Occipital lobe (tissue), 3 donors: ENCODE measurements at places on chromosomes 13 and 19.

- peak; percentile 49 for DNase-seq
These were observed 6.9 kb downstream of the PEAK3 start for GRCh38 chr19:2274931-2275535.

GRCh38 chr19:17020823-17021222 is 5.8 kb downstream of the CPAMD8 start:
- no peak for DNase-seq

- no peak for DNase-seq
These were observed 5.7 kb upstream of the FOXO1 start for GRCh38 chr13:40671956-40672764.

DNA sequence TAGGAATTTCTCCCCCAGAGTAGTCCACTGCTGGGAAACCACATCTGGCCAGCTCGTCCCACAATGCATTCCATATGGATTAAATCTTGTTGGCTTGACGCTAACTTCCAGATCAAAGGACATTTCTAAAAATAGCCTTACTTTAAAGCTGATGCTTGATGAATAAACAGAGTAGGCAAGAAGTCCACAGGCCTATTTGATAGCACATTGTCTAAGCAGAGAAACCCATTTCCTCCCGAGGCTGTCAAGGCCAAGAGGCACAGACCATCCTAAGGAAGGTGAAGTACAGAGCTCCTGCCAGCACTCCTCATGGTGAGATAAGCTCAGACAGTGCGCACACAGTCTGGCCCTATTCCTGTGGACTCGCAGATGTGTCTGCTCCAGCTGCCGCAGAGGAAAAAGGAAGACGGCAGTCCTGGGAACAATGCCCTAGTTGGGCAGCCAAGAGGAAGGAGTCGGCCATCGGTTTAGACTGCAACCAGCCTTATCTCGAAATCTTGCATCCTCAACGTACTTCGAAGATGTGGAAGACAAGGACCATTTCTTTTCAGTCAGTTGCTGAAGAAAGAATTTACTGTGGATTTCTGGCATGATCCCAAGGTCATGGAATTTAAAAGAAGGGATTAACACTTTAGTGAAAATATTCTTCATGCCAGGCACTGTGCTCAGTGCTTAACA is 156.8 kb downstream of the RGCC start:
- no peak for DNase-seq

- DNase-seq = no peak
These were observed 6.4 kb downstream of the ANGPTL4 start for GRCh38 chr19:8370176-8371010.

- no peak for DNase-seq
These were observed at the start of gene CNN2 for GRCh38 chr19:1025960-1026782. TSS of gene CNN2 (plus strand) at chr19:1026608. CDS start at chr19:1026662, 54 bp downstream.

- no peak for DNase-seq
These were observed 713.0 kb upstream of the PCDH9 start for GRCh38 chr13:67943116-67943515.

DNA sequence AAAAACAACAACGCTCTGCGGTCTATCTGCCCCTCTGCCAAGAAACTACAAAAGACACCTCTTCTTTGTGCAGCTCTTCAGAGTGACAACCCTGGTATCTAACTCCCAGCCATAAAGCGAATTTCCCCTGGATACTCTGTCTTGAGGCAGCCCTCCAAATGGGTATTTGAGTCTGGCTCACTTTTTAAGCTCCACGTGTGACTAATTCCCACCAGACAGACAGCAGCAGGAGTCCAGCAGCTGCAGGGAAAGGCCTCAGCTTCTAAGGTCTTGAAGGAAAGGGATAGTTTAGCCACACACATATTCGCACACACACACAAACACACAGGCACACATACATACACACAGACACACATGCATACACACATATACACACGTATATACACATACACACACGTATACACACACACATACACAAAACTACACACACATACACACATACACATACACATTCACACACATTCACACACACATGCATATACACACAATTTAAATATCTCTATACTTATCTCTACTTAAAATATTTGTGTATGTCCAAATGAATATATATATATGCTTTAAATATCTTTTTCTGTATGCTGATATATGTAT is 188.8 kb downstream of the TSHZ3 start:
- DNase-seq = no peak

GRCh38 chr13:102441085-102441484 is 39.2 kb upstream of the FGF14 start:
- no peak for DNase-seq

DNA sequence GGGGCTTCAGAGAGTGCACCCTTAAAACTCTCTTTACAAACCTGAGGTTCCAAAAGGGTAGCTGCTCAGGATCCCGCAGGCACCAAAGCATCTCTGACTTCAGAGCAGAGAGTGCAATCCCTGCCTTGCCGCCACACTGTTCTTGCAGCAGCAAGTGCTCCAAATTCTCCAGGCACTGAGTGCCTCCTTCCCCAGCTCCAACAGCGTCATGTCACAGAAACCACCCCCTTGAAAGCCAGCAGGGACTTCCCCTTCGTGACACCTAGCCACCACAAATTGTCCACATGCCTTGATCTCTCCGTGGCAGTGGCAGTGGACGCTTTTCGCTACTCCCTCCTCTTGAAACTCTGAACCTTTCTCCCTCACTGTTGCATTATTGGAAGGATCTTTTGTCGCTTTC is 39.9 kb downstream of the MBNL2 start:
- no peak for DNase-seq

- DNase-seq = no peak
These were observed 322.8 kb downstream of the UQCRFS1 start for GRCh38 chr19:28889941-28890670.

- DNase-seq = no peak
These were observed 4.0 kb downstream of the MAG start for GRCh38 chr19:35295792-35296462.

GRCh38 chr13:80203496-80203895 is 137.4 kb downstream of the SPRY2 start:
- no peak for DNase-seq

- no peak for DNase-seq
These were observed 23.1 kb upstream of the COG3 start for GRCh38 chr13:45441633-45442032.

DNA sequence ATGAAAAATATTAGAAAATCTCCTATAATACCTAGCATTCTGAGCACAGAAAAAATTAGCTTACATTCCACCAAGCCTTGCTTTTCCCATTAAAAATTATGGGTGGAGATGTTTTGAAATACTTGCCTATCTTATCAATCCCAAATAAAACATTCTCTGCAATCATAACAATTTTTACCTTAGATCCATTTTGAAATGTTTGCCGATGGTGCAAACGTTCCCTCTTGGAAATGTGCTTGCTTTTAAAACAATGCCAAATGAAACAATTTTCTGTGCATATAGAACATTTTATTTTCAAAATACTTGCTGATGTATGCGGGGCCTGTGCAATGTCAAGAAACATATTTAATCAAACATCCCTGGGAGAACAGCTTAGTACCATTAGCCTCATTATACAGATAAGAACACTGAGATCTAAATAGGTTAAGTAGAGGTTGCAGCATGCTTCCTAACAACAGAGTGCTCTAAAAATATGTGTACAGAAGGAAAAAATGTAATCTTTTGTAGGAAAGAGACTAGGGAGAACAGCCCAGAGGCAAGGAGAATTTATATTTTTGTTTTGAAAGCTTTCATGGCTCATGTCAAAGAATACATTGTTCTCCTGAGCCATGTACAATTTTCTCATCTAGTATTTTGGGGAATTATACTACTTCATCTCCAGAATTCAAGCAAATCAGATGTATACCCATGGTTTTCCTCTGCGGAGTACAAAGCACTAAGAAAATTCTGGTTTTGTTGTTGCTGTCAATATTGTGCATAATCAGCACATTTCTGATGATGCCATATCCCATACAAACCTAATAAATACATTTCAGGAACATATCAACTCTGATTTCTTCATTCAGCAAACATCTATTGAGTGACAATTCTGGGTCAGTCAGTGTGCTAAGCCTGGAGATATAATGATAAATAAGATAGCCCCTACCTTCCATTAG is 25.9 kb upstream of the FNDC3A start:
- no peak for DNase-seq

DNA sequence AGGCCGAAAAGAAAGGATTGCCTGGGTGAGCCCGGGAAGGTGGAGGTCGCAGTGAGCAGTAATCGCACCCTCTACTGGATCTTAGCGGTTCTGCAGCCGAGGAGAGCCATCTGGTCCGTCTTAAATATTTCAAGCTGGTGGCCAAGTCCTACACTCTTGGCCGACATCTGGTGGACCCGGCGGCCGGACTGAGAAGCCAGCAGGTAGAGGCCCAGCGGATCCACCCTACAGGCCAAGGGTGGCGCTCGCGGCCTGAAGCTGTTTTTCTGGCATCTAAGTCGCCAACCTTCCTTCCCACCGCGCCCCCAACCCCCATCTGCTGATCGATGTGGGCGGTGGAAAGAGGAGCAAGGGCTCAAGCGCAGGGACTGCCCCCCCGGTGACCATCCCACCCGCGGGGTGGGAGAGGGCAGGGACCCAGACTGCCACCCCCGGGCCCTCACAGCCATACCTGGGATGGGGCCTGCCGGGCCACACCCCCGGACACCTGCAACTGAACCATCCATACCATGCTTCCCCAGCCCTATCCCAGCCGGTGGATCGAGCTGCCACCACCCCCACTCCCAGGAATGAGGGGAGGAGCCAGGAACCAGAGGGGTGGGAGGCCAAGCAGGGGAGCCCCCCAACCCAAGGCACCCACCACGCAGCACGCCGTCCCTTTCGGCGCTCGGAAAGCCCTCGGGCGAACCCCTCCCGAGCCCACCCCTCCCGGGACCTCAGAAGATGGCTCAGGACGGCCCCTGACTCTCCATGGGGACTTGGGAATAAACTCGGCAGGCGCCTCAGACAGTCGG is 46.3 kb upstream of the ZNF730 start:
- no peak for DNase-seq

GRCh38 chr19:54429545-54430227 is 14.4 kb downstream of the TTYH1 start:
- no peak for DNase-seq

GRCh38 chr19:40216013-40216776 is 2.0 kb downstream of the TTC9B start:
- DNase-seq = no peak

- no peak for DNase-seq
These were observed 1.4 kb downstream of the ZNF780B start for GRCh38 chr19:40054632-40055031.

DNA sequence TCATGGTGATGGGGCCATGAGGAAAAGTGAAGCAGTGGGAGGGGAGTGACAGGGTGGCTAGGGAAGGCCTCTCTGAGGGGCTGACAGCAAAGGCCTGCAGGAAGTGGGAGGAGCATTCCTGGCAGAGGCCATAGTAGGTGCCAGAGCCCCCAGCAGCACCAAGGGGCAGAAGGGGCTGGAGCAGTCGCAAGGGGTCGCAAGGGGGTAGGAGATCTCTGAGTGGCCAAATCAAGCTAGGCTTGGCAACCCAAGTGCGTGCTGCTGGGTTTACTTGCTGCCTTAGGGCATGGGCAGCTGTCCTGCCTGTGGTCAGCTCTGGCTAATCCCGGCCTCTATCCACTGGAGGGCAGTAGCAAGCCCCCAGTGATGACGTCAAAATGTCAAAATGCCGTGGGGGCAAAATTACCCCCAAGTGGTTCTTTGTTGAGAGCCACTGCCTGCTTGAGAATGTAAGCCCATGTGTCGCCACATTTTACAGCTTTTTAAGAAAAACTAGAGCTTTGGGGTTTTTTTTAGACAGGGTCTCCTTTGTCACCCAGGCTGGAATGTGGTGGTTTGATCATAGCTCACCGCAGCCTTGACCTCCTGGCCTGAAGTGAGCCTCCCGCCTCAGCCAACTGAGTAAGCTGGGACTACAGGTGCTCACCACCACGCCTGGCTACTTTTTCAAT is 11.8 kb downstream of the CCDC97 start:
- no peak for DNase-seq

DNA sequence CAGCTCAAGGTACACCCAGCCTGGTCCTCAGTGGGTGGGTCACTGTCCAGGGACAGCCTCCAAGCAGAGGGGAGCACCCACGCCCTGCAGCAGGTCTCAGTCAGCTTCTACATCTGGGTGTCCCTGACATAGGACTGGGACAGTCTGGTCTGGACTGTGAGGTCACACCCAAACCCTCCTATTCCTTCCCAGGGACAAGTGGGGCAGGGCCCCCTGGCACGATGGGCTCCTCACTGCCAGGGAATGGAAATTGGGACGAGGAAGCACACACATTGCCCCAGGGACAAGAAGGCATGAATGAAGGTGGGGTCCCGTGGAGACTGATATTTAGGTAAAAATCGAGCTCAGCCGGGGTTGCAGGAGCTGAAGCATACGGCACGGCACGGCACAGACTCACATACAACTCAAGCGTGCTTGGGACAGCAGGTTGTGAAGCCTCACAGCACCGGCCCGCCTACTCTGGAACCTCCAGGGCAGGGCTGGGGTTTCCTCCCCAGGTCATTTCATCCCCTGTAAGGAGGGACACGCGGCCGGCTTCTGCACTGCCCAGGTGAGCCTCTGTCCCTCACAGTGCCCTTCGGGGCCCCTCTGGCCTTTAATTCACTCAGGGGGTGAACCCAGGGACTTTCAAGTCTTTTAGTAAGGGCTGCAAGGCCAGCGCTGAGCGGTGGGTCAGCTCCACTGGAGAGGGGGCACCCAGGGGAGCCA is 3.5 kb downstream of the PNMA8B start:
- no peak for DNase-seq

DNA sequence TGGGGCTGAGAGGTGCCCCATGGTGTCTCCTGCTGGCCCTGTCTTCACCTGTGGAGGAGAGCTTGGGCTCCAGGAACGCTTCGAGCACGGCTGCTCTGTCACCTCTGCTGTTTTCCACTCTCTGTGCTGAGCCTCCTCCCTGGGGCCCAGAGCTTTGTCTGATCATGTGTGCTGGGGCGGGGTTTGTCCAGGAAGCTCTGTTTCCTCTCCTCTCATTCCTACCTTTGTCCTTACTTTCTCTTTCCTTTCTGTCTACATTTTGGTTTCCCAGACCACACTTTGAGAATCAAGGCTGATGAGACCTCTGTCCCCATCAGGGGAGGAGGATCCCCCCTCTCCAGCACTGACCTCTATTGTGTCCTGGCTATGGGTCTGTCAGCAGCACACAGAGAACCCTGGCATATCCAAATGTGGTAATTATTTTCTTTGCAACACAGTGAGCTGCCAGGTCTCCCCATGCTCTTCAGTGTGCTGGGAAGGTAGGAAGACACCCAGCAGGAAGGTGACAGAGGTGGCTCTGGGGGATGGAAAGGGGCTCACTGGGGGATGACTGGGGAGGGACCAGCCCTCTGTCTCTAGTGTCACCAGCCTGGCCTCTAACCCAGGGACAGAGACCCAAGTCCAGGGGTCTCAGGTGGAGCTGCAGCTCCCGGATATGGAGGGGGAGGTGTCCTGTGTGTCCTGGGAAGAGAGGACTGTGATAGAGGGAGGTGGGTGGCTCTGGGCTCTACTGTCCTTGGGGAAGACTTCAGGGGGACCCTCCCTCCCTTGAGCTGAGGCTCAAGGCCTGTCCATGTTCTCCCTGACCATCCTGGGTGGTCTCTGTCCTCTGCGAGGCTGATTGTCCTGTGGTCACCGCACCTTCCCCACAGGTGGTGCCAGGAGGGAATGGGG is at the start of gene CEACAM1:
Gene CEACAM1 (minus strand): TSS at position 128 of the 894 bp plus-strand sequence. CDS start 107 bp downstream, at position 21.
- no peak for DNase-seq

GRCh38 chr13:100138859-100139491 is 50.1 kb downstream of the PCCA start:
- DNase-seq = no peak
